GM23248 (cell line): ENCODE measurements at places on chromosomes 4 and X. TPM values are rescaled to one million over a fixed set of nuclear protein-coding genes. Genes with fewer than 3 reads are reported as not detected.

GRCh38 chr4:187550256-187550950 is 445.2 kb upstream of the ZFP42 start:
- DNase-seq: no peak

DNA sequence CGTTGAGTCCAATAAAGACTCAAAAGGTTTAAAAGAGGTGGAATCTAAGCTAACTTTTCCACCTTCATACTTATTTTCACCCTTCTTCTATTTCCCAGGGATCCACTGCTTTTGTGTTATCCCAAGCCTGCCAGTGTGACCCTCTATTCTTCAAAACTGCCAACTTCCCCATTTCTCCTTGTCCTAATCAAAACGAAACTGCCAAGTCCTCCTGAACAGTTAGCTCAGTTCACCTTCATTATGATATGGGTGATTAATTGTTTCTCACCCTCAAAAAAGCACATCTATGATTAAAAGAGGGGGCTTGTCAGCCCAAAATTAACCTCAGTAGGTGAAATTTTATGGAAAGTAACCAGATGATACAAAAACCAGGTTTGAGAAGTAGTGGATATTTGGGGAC is 108.4 kb downstream of the GUCY2F start:
- no peak for DNase-seq

DNA sequence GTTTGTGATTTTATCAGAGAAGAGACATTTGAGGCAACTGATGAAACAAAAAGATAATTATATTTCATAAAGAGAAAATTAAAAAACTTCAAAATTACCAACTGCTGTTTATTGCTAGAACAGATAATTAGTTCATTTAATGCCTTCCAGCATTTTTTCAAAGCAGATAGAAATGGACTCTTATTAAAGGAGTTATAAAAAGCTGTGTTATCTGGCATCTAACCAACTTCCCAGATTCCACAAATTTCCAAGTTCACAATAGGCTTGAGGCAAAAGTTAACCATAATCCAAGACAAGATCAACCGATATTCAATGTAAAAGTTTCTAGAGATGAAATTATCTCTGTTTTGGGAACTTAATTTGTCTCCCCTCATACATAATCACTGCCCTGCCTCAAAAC is 152.4 kb downstream of the TSPAN5 start:
- DNase-seq: no peak

GRCh38 chrX:2596045-2596444 is 95.0 kb upstream of the CD99 start:
- no peak for DNase-seq

- DNase-seq: no peak
Measured at GRCh38 chrX:12115377-12115776, 22.9 kb upstream of the FRMPD4 start.

Gene SPANXA2
- polyA plus RNA-seq: not detected in 2 replicates

DNA sequence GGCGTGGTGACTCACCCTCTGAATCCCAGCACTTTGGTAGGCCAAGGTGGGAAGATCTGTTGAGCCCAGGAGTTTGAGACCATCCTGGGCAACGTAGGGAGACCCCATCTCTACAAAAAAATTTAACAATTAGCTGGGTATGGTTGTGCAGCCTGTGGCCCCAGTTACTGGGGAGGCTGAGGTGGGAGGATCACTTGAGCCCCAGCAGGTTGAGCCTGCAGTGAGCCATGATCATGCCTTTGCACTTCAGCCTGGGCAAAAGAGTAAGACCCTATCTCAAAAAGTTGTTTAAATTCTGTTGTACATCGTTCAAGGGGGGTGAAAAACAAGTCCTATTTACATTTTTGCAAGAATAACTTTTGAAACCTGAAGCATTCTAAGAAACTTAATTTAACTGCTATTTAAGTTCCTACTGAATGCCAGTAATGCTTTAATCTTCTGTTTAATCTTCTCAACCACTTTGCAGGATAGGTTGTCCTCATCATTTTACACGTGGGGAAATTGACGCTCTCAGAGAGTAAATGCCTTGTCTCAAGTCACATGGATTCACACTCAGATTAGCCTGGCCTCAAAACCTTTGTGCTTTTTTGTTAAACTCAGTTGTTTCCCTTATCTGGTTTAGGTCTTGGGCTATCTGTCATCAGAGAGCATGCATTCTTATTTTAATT is 7.0 kb downstream of the STAG2 start:
- no peak for DNase-seq

DNA sequence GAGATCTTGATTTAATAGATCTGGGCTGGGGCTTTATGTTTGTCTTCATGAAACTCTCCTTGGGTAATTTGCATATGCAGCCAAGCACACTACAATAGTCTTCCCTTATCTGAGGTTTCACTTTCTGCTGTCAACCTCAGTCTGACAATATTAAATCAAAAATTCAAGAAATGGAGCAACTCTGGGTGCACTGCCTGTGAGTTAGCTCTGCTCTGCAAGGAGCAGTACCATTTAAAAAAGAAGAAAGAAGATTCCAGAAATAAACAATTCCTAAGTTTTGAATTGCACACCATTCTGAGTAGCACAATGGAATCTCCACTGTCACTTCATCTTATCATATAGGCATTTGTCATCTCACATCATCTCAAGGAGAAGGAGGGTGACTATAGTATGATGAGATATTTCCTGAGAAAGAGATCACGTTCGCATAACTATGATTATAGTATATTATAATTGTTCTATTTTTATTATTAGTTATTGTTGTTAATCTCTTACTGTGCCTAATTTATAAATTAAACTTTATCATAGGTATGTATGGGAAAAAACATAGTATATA is 9.4 kb downstream of the FNIP2 start:
- DNase-seq: no peak

Gene CXCL1
- polyA plus RNA-seq: 12.6 and 13.9 TPM in 2 replicates

Gene CPZ
- 19.0 and 19.3 TPM in 2 replicates for polyA plus RNA-seq

DNA sequence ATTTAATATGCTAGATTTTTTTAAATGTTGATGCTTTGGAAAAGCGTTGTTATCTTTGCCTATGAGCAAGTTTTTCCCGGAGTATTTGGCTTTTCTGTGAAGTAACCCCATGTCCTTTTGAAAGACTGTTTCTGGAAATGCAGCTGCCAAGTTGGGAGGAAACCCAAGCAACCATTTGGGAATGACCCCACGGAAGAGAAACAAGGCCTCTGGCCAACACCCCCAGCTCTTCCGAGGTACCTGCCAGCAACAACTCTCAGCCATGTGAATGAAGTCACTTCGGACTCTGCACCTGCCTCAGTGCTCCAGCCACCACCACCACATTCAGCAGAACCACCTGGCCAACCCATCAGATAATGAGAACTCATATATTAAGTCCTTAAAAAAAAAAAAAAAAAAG is 36.2 kb upstream of the DHRSX start:
- no peak for DNase-seq

Gene MAGED4
- polyA plus RNA-seq: 19.6 and 19.8 TPM in 2 replicates

Gene DUX4
- not detected in 2 replicates for polyA plus RNA-seq

- no peak for DNase-seq
Measured at GRCh38 chr4:180770265-180770664, 1472.9 kb upstream of the TENM3 start.

Gene CCNB3
- 0.04 and 0.29 TPM in 2 replicates for polyA plus RNA-seq

Gene CT47B1
- polyA plus RNA-seq: not detected in 2 replicates

DNA sequence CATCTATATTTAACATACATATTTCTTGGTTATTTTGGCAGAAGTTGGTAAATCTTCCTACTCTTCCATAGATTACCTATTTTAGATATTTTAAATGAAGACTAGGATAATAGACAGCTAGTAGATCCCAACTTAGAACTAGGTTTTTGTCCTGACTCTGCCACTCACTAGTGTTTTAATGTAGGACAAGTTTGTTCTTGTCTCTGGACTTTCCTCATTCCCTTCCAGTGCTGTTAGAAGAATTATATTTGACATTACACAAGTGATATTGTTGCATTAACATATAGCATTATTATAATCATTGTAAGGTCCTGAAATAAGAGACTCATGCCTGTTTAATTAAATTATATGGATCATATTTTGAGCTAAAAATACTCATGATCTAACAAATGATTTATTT is 24.1 kb upstream of the ALB start:
- DNase-seq: no peak

GRCh38 chr4:1614854-1615595 is 69.1 kb downstream of the FAM53A start:
- no peak for DNase-seq

DNA sequence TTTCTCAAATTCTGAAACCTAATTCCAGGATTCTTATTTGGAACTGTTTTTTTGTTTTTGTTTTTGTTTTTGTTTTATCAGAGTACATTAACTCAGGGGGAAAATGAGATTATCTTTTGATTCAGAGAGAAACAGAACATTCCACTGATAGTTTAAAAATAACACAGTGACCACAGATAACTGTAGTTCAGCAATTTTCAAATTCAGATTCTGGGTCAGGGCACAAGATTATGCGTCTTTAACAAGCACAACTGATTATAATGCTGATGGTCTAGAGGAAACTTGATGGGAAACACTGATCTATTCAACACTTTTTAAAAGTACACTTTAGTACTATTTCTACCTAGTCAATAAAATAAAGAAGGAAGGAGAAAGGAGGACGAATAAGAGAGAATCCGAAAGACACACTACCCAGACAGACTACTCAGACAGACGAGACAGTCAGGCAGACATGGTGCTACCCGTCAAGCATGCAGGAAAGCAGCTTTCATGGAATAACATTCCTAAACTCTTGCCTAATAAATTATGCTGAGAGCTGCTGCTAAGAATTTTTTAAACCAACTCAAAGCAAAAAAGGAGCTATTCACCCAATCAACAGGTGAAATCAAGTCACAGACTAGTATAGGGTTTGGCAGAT is 59.0 kb downstream of the APBB2 start:
- DNase-seq: peak; percentile 86
